ENCODE measurements at places on chromosomes 2 and 18.

DNA sequence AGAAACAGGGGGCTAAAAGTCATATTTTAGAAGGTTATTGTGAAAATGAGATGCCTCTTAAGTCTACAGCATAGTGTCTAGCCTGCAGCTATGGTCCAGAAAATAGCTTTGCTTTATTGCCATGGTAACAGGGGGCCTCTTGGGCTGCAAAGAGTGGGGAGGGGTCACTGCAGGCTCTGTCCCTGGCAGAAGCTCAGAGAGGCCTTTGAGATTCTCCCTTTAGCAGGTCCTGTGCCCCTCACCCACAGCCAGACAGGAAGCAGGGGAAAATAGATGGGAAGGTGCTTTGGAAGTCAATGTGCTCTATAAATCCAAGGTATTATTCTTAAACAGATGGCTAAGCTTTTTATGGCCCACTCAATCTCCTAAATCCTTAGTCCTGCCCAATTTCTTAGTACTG is 1021.3 kb upstream of the GYPC start:
- DNase-seq = no peak

DNA sequence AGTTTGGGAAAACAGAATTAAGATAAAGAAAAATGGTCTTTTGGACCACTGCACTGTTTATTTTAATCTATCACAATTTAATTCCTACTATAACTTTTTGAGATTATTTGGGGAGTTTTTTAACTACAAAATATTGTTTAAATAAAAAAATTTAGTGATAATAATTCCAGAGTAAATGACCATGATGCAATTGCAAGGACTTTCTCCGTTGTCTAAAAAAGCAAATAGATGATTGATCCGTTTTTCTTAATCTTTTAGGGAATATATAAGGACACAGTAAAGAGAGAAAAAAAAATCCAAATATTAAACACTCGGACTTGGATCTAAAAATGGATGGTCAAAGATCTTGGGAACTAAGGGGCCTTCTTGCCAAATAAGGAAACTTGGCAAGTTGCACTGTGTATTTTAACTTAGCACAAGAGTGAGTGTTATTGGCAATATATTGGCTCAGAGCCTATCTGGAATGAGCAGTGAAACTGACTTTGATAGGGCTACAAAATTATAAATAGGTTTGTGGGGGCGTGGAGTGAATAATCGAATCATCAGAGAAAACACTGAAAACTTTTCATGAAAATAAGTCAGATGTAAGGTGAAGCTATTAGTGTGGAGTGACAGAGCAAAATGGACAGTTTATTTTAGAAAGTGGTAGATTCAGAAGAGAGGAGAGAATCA is 2.0 kb downstream of the MAP3K20 start:
- no peak for DNase-seq

DNA sequence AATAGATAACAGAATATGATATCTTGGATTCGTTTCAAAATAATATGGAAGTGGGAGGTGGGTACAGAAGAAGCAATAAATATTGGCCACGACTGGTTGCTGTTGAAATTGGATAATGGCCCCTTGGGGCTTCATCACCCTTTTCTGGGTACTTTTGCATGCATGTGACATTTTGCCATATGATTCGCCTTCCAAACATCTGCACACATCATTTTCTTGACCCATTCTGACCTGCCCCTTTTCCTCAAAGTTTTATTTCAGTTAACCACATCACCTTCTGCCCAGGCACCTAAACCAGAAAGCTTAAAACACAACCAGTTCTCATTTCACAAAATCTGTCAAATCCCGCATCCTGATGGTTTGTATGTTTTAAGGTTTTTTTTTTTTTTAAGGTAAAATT is 116.7 kb upstream of the AGAP1 start:
- no peak for DNase-seq

DNA sequence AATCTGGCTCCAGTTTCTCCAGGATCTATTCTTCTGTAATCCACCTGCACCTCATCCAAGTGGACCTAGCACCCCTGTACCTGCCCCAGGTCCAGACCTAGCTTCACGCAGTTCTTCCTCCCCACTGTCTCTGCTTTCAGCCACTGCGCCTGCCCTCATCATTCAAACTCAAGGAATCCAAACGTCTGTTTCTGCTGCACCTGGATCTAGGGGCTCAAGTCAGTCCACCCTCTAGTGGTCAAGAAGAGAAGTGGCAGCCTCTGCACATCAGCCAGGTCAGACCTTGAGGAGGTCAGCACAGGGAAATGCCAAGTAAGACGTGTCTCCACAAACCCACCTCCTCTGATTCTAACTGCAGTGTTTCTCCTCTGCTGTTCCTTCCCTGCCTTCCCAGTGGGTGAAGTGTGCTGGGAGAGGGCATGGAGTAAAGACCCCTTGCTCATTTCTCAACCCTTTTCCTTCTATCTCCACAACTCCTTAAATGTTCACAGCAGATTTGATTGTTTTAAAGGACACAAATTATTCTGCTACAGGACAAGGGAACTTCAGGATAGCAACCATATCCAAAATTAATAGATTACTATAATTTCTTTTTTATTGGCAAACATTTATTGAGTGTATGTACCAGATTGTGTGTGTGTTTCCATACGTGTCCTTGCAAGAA is 8.6 kb upstream of the RNF152 start:
- peak; percentile 8 for DNase-seq

GRCh38 chr2:237280229-237280628 is 133.7 kb downstream of the COL6A3 start:
- no peak for DNase-seq

- DNase-seq = no peak
Measured at GRCh38 chr2:164879901-164880535, 38.4 kb upstream of the COBLL1 start.

DNA sequence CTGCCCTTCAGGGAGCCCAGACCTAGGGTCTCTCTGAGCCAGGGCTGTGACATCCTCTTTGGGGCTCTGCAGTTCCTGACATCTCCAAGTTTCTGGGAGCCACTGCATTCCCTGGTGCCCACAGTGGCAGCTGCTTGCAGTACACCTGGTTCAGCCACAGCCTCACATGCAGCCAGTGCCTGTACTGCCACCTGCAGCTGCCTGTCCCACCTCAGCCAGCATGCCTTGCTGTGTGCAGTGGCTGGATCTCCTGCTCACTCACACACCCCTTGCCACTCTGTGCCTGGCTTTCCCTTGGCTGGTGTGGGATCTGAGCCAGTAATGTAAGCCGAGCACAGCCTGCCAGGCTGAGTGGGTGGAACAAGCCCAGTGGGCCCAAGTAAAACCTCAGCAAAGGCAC is 1288.7 kb downstream of the CNTNAP5 start:
- no peak for DNase-seq

DNA sequence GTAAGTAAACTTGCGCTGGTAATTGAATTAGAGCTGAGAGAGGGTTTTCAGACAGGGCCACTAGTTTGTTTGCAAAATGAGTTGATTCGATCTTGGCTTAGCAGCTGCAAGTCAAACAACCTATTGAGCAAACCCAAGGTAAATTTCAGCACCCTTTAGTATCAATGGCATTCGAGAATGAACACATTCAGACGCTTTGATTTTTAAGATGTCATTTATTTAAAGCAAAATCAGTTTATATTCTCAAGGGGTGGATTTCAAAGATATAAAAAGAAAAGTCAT is 44.2 kb downstream of the TGIF1 start:
- DNase-seq = no peak

DNA sequence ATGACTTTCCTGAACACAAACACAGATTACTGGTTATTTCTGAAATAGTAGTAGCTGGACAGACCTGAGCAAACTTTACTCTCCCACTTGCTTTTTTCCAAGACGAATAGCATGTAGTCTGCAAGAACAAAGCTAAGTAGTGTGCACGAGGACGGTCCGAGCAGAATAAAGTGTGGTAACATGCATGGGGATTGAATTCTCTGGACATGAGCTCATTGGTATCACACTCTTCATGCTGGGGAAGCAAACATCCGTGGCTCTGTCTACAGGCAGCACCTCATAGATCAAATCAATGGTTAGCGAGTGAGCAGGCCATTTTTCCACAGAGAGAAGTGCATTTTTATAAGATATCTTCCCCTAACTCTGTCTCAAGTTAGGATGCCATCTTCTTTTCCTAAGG is 164.8 kb upstream of the STK17B start:
- no peak for DNase-seq

- DNase-seq = no peak
Measured at GRCh38 chr2:183665425-183665824, 541.2 kb downstream of the NUP35 start.

- no peak for DNase-seq
Measured at GRCh38 chr18:21331065-21331464, 89.0 kb downstream of the GREB1L start.

- no peak for DNase-seq
Measured at GRCh38 chr2:235319095-235319494, 174.7 kb upstream of the AGAP1 start.

DNA sequence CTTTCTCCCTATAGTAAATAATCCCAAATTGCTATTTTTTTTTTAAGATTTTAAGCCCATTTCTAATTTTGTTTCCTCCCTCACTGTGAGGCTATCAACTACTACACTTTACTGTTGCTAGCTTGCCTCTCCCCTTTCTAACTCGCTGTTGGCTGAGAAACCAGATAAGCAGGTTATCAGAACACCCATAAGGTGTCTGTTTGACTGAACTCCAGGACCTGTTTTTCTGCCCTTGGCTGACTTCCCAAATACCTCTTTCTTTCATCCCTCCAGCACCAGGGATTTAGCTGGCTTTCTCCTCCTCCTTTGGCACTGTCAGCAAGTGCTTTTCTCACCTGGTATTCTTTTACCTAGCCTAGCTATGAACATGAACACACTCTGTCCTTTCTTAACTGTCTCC is 11.1 kb downstream of the TRAK2 start:
- DNase-seq = no peak

- DNase-seq = no peak
Measured at GRCh38 chr2:196944570-196944969, 18.1 kb upstream of the PGAP1 start.

GRCh38 chr2:185318271-185318724 is 420.3 kb upstream of the FSIP2 start:
- no peak for DNase-seq

DNA sequence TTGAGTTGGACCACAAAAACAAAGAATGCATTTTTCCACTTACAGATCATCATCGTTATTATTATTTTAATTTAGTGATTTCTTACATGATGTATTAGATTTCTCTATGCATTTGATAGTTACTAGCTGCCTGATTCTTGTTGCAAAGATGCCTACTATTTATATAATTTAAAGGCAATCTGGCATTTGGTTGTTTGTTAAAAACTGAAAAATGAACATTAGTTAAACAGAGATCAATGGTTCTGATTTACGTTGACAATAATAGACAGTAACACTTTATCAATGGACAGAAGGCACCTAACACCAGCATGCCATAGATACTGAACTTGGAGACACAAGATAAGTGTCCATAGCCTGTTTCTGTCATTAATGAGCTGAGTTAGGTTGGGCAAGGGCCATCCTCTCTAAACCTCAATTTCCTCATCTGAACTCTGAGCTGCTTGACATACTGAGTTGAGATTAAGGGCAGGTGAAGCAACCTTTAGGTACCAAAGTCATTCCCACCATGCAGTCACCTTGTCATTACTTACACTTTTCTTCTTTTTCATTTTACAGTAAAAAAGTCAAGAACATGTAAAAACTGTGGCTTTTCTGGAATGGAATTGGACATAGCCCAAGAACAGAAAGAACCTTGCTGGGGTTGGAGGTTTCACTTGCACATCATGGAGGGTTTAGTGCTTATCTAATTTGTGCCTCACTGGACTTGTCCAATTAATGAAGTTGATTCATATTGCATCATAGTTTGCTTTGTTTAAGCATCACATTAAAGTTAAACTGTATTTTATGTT is 3.1 kb downstream of the CCL20 start:
- no peak for DNase-seq

GRCh38 chr2:108220942-108221541 is 18.7 kb upstream of the SULT1C3 start:
- DNase-seq = no peak

- no peak for DNase-seq
Measured at GRCh38 chr2:149715005-149715592, 127.5 kb upstream of the MMADHC start.

DNA sequence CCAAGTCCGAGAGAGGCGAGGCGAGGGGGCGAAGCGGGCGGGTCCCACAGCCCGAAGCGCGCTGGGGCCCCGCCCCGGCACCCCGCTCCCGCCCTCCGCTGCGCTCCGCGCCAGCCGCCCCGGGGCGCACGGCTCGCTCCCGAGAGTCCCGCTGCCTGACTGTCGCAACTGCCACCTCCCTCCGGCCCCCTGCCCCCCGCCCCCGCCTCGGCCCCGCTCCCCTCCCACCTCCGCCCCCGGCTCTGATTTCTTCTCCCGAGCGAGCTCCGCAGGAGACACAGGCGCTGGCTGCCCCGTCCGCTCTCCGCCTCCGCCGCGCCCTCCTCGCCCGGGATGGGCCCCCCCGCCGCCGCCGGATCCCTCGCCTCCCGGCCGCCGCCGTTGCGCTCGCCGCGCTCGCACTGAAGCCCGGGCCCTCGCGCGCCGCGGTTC is at the start of gene WNT6:
WNT6 (plus strand) TSS at position 250 of the 432 bp plus-strand sequence. CDS start 233 bp downstream, outside the sequence.
- no peak for DNase-seq

GRCh38 chr2:13115643-13116042 is 398.9 kb downstream of the TRIB2 start:
- no peak for DNase-seq

- no peak for DNase-seq
Measured at GRCh38 chr2:63673865-63674533, 85.2 kb downstream of the MDH1 start.

DNA sequence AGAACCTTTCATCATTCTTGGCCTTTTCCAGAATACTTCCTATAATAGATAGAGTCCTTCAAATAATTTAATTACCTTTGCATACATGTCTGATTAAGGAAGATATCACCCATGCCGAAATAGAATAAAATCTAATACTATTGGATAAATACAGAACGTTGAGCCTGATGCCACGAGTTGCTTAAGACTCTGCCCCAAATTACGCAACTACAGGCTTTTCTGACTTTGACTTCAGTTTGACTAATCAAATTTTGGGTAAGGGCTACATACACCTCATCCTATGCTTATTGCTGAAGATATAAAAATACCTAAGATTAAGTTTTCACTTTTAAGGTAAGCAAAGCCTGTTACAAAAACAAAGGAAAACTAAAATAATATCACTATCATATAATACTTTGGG is 1065.1 kb upstream of the NRXN1 start:
- DNase-seq = no peak

- peak; percentile 37 for DNase-seq
Measured at GRCh38 chr2:239944694-239945551, 80.2 kb downstream of the NDUFA10 start.

- DNase-seq = no peak
Measured at GRCh38 chr18:55983433-55983832, 395.4 kb upstream of the TCF4 start.
